GM03348 (cell line): ENCODE measurements at places on chromosomes 6 and 20.

DNA sequence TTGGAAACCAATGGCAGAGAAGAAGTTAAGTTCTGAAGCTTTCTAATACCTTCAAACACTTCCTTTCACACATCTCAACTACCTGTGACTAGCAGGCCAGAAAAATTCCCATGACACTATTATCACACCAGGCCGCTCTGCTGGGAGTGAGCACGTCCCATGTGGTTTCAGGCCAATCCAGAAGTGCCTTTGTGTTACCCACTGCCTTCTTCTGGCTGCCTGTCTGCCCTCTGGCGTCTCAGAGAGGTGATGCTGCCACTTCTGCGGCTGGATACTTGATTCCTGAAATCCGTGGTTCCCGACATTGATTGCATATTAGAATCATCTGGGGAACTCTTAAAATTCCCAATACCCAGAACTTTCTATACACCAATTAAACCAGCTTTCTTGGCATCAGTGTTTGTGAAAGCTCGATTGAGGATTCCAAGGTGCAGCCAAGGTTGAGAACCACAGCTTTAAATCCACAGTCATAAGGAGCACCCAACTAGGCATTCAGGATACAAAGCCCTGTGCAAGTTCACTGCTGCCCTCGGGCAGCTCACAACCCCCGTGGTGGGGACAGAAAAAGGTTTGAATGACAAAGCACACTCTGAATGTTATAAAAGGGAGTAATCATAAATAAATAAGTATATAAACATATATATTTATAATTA is 65.6 kb downstream of the STMND1 start:
- DNase-seq: peak; percentile 71

DNA sequence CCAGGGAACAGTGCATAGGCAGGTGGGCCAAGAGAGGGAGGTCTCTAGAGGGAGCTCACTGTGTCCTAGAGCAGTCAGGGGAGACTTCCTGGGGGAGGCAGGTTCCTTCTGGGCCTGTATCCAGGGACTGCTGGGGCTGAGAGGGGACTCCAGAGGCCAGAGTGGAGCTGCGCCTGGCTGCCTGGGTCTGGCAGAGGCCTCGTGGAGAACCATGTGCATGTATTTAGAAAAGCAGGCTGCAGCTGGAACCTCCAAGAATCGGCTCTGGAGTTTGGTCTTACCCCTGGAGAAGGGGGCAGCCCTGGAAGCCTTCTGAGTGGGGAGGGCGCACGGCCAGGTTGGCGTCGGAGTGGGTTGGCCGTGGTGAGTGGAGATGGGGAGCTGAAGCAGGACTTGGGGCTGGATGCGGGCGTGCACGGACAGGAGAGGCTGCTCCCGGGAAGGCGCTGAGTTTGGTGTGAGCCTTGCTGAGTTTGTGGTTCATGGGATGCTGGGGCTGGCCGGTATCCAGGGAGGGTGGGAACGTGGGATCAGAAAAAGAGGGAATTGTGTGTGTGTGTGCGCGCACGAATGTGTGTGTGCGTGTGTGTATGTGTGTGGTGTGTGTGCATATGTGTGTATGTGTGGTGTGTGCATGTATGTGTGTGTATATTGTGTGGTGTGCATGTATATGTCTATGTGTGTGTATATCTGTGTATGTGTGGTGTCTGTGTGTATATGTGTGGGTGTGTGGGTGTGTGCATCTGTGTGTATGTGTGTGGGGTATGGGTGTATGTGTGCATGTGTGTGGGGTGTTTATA is 10.8 kb downstream of the VSTM2L start:
- no peak for DNase-seq

DNA sequence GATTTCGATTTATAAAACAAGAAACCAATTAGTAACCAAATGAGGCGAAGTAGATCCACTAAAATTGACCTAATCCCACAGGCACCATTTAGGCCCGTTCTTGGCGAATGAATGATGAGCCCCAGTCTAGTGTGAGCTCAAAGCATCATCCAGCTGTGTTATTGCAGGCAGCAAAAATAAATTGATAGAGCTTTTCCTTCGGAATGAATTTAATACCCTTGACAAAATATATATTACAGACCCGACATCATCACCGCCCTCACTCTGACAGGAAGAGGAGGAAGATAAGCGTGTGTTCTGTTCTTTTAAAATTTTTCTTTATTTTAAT is 7.8 kb downstream of the SIM1 start:
- no peak for DNase-seq

DNA sequence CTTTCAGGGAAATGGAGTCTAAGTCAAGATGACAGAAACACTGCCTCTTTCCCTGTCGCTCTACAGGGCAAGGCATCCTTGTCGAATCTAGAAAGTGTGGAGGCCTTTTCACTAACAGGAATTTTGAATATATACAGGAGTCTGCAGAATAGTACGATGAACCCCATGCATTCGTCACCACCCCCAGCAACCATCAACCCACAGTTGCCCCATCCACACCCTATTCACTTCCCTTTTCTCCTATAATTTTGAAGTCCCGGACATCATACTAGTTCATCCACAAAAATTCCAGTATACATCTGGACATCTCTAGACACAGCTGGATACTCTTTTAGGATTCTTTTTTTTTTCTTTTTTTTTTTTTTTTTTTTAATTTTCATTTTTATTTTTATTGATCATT is 80.7 kb upstream of the RIN2 start:
- DNase-seq: no peak

DNA sequence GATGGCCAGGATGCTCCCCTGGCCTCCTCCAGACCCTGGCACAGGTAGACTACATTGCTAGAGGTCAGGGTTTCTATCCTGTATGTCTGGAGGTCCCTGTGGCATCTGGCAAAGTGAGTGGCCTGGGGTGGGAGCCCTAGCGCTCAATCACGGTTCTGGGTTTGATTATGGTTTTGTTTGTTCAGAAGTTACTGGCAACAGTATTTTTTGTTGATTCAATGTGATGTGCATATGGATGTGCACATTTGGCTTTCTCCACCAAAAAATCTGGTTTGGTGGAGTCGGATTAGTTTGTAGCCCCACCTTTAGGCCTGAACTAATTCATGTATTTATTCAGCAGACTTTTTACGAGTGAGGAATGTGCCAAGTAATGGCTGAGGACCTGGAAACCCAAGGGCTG is 109.7 kb downstream of the VEGFA start:
- no peak for DNase-seq

- DNase-seq: peak; percentile 57
Observed at GRCh38 chr6:159973951-159974350, 5.1 kb downstream of the IGF2R start.

DNA sequence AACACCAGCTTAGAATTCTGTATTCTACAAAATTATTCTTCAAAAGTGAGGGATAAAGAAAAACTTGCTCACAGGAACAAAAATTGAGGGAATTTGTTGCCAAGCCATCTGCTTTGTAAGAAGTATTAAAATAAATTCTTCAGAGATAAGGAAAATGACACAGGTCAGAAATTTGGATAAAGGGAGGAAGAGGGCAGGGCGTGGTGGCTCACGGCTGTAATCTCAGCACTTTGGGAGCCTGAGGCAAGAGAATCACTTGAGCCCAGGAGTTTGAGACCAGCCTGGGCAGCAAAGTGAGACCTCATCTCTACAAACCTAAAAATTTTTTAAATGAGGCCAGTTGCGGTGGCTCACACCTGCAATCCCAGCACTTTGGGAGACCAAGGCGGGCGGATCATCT is 11.8 kb downstream of the SMIM28 start:
- DNase-seq: no peak

DNA sequence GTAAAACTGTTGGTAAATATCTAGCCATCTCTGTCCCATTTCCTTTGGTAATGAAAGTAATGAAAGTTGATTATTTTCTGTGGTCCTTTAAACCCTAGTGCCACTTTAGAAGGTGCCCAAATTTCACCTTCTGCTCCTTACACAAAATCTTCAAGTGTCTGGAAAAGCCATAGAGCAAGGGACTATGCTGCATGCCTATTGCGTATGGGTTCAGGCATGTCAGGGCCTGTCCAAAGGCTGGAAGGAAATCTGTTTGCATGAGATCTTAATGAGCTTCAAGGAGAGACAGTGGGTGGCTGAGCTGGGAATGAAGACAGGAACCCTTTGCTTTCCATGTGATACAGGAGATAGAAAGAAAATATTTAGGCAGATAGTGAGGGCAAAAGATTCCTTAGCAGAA is 66.6 kb upstream of the CCN6 start:
- no peak for DNase-seq

GRCh38 chr6:25934156-25934555 is 3.7 kb upstream of the SLC17A2 start:
- no peak for DNase-seq

- DNase-seq: peak; percentile 4
Observed at GRCh38 chr6:139713900-139714506, 339.6 kb upstream of the CITED2 start.

DNA sequence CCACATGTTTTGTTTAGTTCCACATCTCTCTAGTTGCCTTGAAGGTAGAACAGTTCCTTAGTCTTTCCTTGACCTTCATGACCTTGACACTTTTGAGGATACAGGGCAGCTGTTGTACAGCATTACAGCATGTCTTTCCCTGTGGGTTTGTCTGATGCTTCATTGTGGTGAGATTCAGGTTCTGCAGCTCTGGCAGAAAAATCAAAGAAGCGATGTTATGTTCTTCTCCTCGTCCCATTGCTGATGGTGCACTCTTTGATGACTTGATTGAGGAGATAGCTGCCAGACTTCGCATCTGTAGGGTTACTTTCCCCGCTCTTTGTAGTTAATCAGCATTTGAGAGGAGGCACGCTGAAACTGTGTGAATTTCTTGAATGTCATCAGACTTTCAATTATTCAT is 12.0 kb downstream of the CEBPB start:
- no peak for DNase-seq

GRCh38 chr20:16553101-16553500 is 20.1 kb downstream of the KIF16B start:
- DNase-seq: no peak

- peak; percentile 92 for DNase-seq
Observed at GRCh38 chr6:32244946-32245398, 21.1 kb upstream of the NOTCH4 start.

GRCh38 chr6:110352563-110353262 is 5.4 kb downstream of the METTL24 start:
- DNase-seq: no peak

GRCh38 chr6:1970151-1970561 is 275.2 kb downstream of the GMDS start:
- DNase-seq: no peak

- no peak for DNase-seq
Observed at GRCh38 chr6:131169613-131170012, 34.3 kb downstream of the AKAP7 start.

DNA sequence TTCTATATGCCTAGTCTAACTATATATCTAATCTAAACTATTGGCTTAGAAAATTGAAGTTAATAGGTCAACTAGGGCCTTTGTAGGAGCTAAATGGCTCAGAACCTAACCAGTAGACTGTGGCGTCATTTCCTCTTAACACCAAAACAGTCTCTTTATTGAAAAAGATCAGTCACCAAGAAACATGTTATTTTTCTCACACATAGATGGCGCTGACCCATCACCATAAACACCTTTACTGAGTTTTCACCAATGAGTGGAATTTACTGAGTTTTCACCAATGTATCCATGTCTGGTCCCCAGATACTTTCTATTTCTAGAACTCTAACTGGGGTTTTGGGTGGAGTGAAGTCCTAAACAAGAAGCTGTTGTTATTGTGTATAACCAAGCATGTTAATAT is 636.0 kb downstream of the BCKDHB start:
- peak; percentile 36 for DNase-seq

- DNase-seq: no peak
Observed at GRCh38 chr20:37401282-37401929, 55.5 kb downstream of the SRC start.

DNA sequence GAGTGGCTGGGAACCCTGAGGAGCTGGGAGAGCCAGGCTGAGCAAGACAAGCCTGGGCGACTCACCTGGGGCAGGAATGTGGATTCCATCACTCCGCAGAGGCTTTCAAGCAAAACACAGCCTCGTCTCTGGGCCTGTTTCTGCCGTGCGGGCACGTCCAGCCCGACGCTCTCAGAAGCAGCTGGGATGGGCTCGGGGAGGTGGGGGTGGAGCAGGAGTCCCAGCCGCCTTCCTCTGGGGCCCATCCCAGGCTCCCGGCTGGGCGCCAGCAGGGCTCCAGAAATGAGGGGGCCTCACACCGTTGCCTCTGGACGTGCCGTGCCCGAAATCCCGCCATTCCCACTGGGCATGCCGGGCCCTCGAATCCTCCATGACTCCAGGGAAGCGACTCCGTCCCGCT is 8.7 kb upstream of the RPS21 start:
- DNase-seq: no peak

DNA sequence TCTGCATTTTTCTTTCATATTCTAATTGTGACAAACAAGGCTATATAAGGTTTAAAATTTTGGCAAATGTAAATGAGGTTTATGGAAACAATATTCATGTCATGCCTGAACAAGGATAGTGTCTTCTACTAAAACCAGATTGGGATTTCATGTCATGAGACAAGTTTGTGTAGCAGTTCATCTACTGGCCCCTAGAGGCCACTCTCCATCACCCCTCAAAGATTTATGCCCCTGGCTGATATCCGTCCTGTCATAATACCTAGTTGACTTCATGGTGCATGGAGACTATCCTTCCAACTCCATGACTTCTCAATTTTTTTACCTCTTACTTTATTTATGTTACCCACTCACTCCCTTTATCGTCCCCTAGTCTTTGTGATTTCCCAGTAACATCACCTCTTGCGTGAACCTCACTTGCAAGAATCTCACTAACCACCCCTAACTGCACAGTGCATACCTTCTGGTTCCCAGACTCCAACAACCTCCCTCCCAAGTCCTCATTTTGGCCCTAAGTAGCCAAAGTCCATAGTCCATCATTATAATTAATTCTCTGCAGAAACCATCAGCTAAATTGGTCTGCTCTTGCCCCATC is 179.8 kb downstream of the TASP1 start:
- DNase-seq: peak; percentile 60

DNA sequence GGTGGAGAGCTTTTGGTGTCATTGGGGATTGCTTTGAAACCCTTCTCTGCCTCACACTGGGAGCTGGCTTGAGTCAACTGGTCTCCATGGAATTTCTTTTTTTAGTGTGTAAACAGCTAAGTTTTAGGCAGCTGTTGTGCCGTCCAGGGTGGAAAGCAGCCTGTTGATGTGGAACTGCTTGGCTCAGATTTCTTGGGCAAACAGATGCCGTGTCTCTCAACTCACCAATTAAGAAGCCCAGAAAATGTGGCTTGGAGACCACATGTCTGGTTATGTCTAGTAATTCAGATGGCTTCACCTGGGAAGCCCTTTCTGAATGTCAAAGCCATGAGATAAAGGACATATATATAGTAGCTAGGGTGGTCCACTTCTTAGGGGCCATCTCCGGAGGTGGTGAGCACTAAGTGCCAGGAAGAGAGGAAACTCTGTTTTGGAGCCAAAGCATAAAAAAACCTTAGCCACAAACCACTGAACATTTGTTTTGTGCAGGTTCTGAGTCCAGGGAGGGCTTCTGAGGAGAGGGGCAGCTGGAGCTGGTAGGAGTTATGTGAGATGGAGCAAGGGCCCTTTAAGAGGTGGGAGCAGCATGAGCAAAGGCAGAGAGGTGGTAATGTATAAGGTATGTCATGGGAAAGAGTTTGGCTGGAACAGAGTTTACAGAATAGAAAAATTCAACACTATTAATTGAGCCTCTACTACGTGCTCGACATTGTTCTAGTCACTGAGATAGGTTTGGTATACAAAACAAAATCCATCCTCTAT is 31.2 kb downstream of the SRSF3 start:
- peak; percentile 69 for DNase-seq
